ENCODE measurements at places on chromosomes 6 and 20.

DNA sequence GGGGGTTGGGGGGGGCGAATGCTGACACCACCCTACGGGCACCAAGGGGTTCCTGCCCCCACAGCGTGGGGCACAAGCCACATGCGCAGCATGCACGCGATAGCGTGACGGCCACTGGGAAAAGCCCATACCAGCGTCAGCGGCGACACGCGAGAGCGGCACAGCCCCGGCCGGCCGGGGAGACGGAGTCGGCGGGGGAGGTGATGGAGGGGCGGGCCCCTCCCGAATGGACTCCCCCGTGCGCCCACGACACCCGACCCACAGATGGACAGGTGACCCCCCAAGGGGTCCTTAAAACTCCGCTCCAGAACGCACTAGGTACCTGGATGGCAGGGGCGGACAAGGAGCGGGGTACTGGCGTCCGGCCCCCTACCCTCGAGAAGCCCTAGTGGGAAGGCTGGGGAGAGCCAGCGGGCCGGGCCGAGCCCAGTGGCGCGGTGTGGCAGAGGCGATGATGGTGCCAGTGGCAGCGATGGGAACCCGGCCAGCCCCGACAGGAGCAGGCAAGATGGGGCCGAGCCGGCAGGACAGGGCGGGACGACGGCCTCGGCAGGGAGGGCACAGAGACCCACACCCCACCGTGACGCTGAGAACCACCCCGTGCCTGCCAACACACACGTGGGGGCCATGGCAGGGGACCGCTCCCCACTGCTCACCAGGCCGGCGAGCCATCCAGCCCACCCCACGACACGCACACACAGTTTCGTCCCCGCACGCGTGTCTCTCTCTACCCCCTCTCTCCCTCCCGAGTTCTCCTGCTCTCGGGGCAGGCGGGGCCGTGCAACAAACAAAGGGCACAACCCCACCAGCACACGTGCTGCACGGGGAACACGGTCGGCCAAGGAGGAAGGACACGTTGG is 1959.8 kb upstream of the DEFB115 start:
- no peak for DNase-seq

- DNase-seq: no peak
Observed at GRCh38 chr20:25160897-25161296, 34.6 kb upstream of the ENTPD6 start.

- no peak for DNase-seq
Observed at GRCh38 chr6:108277831-108278230, 17.0 kb upstream of the SNX3 start.

DNA sequence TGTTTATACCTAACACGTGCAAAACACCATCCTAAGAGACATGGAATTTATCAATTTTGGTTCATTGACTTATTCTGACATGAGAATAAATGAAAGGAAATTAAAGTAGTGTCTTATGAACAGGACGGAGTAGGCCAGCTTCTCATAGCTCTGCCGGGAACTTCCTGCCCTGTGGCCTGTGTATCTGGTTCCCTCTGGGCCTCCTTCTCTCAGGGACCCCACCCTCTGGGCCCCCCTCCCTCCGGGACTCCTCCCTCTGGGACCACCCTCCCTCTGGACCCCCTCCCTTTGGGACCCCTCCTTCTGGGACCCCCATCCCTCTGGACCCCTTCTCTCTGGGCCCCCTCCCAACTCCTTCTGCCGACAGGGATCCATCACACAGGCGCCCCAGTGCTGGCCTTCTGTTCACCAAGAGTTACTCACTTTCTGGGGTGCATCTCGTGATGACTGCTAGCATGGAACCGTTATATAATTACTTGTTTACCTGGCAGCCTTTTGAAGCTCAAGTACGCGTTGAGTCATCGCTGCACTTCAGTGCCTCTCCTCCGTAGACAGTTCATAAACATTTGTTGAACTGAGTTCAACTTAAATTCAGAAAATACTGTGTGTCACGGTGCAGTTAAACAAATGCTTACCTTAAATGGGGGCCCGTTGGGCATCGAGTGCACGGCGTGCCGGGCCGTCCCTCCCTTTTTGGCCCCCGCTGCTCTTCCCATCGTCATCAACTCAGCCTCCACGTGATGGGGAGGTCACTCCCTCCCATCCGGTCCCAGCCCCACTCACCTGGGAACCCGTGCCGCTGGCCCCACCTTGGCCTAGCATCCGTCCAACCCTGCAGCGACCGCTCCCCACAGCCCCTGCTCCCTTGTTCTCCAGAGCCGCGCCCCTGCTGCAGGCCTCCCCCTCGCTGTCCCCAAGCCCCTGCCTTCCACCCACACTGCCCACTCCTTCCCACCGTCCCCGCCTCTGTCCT is 8.1 kb downstream of the CCR6 start:
- DNase-seq: peak; percentile 85

- no peak for DNase-seq
Observed at GRCh38 chr20:39676241-39676640, 714.1 kb downstream of the DHX35 start.

DNA sequence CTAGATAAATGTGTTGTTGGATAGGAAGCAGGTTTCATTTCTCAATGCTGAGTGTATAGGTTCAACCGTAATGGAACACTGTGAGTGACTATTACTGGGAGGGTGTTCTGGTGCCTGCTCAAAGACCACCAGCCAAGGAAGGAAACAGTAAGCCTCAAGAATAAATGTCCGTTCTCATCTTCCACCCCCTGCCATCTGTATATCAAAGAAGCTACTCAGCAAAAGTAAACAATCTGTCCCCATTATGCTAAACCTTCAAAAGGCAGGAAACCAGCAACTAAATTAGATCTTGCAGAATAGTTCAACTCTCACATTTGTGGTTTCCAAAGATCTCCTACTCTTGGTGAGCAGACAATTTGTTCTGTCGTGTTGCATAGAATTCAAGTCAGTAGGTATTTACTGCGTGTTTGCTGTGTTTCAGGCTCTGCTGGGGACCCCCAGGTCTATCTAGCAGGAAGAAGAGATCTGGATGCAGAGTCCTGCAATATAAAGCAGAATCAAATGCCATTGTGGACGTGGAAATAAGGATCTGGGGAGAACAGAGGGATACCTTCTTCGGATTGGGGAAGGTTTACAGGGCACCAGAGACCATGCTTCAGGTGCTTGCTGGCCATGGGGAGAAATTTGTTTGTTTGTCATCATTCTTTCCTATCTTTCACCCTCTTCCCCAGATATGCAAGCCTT is 87.3 kb downstream of the SCML4 start:
- DNase-seq: no peak

DNA sequence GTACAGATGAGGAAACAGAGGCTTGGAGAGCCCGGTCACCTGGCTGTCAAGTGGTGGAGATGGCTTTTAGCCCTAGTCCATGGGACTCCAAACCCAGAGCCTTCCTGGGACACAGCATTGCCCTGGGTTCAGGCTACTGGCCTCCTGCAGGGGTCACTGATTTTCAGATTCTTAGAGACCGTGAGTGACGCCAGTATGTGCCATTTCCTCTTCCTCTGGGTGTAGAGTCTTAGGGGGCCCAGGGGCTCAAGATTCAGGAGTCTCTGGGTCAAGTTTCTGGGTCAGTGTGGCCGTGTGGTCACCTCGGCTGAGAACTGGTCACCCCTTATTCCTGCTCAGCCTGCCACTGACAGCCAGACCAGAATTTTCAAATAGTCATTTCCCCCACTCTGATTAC is 574 bp downstream of the ARHGAP40 start:
- DNase-seq: no peak

- DNase-seq: no peak
Observed at GRCh38 chr20:54633374-54634355, 158.3 kb downstream of the DOK5 start.

DNA sequence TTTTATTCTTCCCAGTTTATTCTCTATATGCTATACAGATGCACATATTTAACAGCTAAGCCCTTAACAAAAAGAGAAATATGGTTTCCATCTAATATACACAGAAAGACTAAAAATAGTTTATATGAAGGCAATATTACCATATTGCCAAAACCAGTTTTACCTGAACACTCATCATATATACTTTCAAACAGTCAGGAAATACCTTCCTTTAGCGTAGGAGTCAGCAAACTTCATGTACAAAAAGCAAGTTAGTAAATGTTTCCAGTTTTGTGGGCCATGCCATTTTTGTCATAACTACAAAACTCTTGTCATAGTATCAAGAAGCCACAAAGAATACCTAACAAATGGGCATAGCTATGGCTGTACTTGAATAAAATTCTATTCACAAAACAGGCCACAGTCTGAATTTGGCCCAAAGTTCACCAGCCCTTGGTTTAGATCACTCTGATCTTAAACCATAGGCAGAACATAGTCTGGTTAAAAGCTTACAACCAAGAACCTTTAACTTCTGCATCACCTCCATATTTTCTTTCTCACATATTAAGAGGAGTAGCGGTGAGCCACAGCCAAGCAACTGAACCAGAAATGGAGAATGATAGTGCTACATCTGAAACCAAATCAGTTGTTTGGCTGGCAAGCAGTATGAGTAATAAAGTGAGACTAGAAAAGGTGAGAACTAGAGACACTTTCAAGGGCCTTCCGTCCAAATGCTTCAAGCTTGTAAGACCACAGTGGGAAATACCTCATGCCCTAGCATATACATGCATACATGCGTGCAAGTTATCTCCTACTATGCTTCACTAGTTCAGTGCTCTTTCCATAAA is 116.6 kb downstream of the PTPRK start:
- no peak for DNase-seq

DNA sequence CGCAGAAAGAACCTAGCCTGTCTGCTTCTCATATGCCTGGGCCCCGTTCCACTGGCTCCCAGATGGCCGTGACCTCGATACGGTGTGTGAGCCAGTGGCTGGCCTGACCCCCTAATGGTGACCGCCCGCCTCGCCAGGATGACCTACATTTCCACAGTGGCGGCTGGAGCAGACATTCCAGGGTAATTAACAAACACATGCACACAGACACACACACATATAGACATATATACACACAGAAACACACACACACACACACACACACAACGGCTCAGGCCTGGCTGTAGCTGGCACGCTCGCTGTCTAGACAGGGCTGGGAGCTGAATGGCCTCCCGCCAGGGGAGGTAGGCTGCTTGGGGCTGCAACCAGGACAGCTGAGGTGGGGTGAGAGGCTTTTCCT is 227.1 kb downstream of the ANKRD60 start:
- DNase-seq: no peak

DNA sequence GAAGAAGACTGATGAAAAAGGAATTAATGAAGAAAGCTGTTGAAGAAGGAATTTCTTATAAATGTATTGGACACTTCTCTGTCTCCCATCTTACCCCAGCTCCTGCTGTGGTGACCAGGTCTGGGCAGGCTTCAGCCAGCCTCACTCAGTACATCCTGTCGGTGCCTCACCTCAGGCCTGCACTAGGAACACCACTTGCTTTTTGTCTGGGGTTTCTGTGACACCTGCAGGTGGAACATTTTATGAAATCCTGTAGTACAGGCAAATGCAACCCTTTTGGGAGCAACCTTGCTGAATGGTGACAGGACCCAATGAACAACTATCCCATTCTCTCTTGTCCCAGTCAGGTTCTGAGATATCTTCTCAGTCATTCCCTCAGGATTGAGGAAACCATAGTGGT is 129.7 kb downstream of the PRDM13 start:
- peak; percentile 19 for DNase-seq

DNA sequence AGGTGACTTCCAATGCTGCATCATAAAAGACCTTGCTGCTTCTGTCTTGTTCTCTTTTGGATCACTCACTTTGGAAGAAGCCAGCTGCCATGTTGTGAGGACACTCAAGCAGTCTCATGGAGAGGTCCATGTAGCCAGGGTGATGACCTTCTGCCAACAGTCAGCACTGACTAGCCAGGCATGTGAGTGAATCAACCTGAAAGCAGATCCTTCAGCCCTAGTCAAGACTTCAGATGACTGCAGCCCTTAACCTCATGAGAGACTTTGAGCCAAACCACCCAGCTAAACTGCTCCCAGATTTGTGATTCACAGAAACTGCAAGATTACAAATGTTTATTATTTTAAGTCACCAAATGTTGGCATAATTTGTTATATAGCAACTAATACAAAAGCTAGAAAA is 86.0 kb upstream of the IYD start:
- DNase-seq: no peak

GRCh38 chr6:4113649-4114048 is 21.7 kb downstream of the ECI2 start:
- no peak for DNase-seq

- peak; percentile 7 for DNase-seq
Observed at GRCh38 chr6:106556368-106556960, 72.8 kb downstream of the RTN4IP1 start.

GRCh38 chr20:57808264-57809070 is 98.7 kb upstream of the PMEPA1 start:
- no peak for DNase-seq

DNA sequence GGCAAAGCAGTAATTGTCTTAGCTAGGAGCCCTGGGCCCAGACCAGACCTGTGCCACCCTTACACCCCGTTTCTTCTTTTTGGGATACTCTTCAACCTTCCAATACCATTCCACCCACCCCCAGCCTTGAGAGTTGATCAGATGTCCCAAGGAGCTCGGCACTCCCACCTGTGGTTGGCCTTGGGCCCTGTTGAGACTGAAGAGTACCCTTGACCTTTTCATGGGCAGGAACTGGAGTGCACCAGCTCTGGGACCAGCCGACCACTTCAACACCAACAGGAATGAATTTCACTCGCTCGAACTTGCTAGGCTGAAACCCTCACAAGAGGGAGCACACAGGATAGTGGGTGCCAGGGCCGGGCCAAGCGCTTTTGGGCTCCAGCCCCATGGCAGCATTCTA is 273.6 kb downstream of the PHACTR1 start:
- DNase-seq: no peak

- DNase-seq: no peak
Observed at GRCh38 chr6:145071836-145072235, 663.5 kb downstream of the EPM2A start.

DNA sequence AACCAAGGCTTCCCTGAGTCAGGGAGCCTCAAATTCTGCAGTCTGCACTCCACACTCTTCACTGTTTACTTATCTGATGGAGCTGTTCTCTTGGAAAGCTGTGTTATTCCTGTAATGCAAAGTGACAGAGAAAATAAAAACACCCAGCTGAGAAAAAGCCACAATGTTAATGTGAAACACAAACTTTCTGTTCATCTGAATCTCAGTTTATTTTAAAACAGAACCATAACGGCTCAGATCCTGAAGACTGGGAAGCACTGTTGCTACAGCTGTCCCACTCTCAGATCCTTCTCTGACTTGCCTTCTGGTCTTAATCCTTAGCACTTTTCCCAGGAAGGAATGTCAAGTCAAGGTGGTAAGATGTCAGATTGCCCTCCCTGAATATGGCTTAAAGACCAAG is 736.6 kb downstream of the DHX35 start:
- DNase-seq: no peak

- no peak for DNase-seq
Observed at GRCh38 chr6:169620171-169621130, 81.4 kb downstream of the WDR27 start.

DNA sequence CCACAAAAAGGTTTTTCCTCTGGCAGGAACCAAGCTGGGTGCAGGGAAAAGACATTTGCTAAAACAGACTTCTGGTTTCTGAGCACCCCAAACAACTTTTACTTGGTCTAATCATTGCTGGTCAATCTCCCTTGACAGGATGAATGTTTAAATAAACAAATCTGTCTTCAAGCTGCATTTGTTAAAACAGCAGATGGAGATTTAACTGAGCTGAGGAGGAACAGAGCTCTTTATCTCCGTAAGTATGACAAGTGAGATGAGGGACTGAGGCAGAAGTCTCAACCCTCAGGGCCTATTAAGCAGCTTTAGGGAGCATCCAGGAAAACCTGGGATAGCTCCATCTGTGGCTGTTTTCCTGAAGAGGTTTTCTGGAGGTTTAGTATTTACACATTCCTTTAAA is 40.6 kb downstream of the NINL start:
- no peak for DNase-seq

GRCh38 chr6:41577356-41578216 is 31.4 kb downstream of the FOXP4 start:
- DNase-seq: peak; percentile 93

- no peak for DNase-seq
Observed at GRCh38 chr20:34583544-34583943, 25.0 kb downstream of the MAP1LC3A start.

All from NCI-H345 (cell line).